Suprapubic skin (tissue), 4 donors: ENCODE measurements at places on chromosomes 5 and 9.

- DNase-seq, result no peak
Observed at GRCh38 chr5:179371121-179371510, 25.9 kb upstream of the ADAMTS2 start.

- DNase-seq, result no peak
Observed at GRCh38 chr5:107466233-107466769, 204.4 kb downstream of the EFNA5 start.

DNA sequence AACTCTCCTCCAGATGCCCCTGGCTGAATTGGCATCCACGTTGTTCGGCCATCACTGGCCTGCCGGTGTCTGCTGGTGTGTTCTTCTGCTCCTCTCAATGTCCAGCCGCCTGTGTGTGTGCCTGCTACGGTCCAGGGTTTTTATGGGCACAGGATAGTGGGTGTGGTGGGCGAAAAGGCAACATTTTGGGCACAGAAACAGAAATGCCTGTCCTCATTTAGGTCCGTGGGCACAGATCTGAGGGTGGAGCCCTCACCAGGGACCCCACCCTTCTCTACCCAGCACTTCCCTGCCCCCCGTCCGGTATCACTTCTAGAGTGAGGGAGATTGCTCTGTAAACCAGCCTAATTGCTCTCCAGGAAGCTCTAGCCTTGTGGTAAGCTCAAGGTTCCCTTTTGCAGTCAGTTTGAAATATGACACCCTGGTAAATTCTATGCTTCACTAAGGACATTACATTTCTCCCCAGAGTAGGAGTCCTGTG is 410.1 kb downstream of the MAT2B start:
- DNase-seq, result no peak

DNA sequence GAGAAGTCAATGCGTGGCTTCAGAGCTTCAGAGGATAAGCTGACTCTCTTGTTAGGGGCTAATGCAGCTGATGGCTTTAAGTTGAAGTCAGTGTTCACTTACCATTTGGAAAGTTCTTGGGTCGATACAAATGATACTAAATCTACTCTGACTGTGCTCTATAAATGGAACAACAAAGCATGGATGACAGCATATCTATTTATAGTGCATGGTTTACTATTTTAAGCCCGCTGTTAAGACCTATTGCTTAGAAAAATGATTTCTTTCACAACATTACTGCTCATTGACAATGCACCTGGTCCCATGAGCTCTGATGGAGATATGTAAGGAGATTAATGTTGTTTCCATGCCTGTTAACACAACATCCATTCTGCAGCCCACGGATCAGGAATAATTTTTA is 435.7 kb downstream of the MAT2B start:
- no peak for DNase-seq

GRCh38 chr5:108536321-108536720 is 154.4 kb upstream of the FBXL17 start:
- DNase-seq, result no peak

- DNase-seq, result no peak
Observed at GRCh38 chr5:142886211-142886610, 116.0 kb downstream of the ARHGAP26 start.

DNA sequence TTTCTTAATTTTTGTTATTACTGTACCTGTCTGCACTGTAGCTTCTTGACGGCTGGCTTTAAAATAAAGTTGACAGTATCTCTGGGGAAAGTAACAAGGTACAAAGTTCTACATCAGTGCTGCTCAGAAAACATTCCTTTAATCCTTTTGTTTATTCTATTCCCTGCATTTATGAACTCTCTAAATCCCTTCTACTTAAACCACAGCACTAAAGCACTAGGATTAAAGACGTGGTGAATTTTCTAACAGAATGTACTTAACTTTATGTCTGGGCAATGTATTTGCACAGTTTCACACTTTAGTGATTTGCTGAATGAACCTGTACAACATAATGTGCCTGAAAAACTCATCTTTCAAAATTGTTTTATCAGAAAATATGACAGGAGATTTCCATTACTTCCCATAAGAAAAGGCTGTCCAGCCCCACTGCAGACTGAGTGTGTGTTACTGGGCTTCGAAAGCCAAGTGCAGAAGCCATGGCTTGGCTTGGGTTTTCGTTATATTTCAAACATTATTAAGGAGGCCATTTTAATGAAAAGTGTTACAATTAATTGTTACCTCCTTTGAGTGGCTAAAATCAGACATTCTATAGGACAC is 43.8 kb downstream of the LHFPL2 start:
- no peak for DNase-seq

DNA sequence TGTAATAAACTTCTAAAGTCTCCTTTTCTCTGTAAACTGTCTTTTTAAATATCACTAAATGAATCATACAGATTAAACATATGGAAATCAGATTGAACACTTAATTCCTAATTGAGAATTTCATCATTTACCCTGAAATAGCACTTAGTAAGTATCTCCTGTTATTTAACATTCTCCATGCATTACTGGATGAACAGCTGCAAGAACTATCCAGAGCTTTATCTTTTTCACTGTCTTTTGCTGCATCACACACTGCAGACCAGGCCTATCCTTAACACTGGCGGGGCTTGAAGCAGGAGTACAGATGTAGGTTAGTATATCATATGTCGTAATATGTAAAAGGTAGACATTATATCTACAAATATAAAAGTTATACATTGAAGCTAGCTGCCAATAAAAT is 108.7 kb upstream of the EFNA5 start:
- no peak for DNase-seq

DNA sequence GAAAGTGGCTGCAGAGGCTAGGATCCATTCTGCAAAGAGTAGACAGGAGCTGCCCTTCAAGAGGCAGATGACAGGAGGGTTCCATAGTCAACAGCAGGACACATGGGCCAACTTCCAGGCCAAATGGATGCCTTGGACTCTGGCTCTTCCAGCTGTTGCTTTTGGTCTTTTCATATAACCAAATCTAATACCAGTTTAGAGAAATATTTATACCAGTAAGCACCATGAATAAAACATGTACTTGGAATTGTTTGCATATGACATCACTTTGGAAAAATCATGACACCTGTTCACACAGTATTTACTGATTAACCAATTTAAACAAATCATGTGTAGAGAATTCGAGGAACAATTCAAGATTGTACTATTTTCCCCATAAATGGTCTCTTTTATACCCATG is 481.3 kb downstream of the DMRT2 start:
- no peak for DNase-seq

DNA sequence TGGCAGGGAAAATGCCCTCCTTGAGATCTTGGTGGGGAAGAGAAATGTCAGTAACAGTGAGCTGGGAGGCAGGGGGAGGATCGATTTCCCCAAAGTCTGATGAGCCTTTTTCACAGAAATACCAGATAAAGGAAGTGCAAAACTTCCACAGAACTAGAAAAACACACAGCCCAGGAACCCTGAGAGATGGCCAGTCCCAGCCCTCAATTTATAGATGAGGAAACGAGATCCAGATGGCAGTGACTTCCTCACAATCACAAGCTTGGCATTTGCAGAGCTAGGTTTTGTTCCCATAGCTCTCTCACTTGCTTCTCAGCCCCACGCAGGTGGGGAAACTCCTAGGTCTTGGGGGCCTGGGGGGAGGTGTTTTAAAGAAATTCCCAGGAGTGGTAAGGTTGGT is 3.8 kb upstream of the GGTA1 start:
- DNase-seq, result no peak

- no peak for DNase-seq
Observed at GRCh38 chr5:116234681-116235080, 149.9 kb downstream of the COMMD10 start.

DNA sequence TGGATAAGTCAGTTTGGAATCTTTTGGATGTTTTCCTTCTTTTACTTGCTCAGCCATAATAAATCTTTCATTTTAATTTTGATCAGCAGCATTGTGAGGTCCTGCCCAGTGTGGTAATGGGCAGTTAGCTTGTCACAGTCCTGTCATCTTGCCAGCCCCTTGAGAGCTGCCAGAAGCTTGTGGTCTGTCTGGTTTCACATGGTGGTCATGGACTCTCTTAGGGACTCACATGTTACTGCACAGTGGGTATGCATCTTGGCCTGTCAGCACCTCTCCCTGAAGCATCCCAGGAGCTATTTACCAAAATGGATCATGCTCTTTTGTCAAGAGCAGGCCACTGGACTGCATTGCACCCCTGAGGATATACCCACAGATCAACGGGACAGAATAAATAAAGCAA is 60.3 kb downstream of the DAPK1 start:
- no peak for DNase-seq

GRCh38 chr5:1737790-1738405 is 61.7 kb downstream of the MRPL36 start:
- peak; percentile 26 for DNase-seq

DNA sequence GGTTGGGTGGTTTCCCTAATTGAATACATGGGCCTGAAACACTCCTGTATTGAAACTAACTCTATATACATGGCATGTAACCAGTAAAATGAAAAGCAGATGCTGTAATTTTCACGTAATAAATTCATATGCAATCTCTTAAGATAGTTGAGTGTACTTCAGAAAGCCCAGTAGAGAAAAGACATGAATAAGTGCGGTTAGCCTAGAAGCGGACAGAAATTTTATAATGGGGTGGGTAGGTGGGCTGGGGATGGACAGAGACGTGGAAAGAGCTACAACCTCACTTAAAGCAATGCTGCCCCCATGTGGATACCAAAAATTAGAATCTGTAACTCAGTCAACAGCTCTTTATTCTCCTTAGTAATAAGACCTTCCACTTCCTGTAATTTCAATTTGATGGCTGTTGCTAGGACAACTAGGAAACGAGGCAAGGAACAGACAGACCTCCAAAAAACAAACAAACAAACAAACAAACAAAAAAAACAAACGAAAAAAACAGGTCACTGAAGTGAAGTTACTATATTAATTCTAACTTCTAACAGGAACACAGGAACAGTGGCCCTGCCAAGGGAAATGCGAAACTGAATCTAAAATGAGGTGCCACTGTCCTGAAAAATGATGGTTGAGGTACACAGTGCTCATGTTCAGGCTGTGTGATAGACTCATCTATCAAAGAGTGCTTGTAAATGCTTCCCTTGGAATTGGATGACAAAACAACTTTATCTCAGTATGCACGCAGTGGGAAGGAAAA is 103.4 kb upstream of the GNA14 start:
- no peak for DNase-seq

DNA sequence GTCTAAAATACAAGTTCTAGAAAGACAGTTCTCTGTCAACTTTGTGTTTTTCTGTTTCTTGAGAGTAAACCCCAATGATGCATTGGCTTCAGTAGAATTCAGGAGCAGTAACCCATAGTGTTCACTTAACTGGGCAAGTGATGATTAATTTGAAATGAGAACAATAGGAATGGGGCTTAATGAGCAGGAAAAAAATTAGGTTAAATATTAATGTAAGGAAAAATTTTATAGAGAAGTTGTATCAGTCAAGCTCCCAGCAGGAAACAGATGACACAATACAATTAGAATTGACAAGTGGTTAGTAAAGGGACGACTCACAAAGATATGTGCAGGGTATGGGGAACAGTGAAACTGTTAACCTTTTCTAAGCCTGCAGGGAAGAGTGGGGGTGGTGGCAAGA is 38.2 kb downstream of the ENTREP1 start:
- DNase-seq, result no peak

- no peak for DNase-seq
Observed at GRCh38 chr9:69223605-69224004, 49.5 kb downstream of the TJP2 start.

GRCh38 chr9:80285326-80285725 is 713.6 kb downstream of the TLE4 start:
- no peak for DNase-seq

- no peak for DNase-seq
Observed at GRCh38 chr5:150144246-150144801, 11.3 kb downstream of the PDGFRB start.

GRCh38 chr5:445591-445990 is 2.6 kb downstream of the EXOC3 start:
- peak; percentile 74 for DNase-seq

- no peak for DNase-seq
Observed at GRCh38 chr9:7392148-7392547, 407.4 kb downstream of the DMAC1 start.

DNA sequence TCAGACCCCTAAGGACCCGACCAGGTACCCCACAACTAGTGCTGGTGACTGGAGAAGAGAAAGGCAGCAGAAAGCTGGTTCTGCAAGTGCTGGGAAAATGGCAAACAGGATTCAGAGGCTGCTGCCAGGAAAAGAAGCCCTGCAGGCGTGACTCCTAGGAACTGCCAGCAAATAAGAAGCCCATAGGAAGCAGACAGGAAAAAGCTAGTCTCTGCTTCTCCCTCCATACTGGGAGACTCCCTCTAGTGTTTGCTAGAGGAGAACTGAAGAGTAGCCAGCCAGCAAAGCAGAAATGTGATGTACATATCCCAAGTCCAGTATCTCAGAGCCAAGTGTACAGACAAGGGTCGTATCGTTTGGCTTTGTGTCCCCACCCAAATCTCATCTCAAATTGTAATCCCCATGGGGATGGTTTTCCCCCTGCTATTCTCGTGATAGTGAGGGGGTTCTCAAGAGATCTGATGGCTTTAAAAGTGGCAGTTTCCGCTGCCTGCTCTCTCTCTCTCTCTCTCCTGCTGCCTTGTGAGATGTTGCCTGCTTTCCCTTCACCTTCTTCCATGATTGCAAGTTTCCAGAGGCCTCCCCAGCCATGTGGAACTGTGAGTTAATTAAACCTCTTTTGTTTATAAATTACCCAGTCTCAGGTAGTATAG is 38.1 kb upstream of the TUSC1 start:
- no peak for DNase-seq

DNA sequence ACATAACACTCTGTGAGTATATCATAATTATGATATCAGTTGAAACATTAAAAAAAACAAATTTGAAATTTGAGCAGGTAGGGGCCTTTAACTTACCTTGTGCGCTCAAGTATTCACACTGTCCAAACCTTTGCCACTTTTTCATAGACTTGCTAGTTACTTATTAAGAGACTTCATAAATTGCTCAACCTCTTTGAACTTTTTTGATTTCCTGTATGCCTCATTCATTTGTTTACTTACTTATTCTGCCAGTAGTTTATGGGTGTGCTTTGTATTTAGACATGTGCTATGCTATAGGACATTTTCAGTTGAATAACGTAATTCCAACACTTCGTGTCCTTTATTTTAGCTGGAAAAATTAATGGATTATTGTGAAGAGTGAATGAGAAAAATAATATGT is 204.8 kb downstream of the HCN1 start:
- DNase-seq, result no peak

DNA sequence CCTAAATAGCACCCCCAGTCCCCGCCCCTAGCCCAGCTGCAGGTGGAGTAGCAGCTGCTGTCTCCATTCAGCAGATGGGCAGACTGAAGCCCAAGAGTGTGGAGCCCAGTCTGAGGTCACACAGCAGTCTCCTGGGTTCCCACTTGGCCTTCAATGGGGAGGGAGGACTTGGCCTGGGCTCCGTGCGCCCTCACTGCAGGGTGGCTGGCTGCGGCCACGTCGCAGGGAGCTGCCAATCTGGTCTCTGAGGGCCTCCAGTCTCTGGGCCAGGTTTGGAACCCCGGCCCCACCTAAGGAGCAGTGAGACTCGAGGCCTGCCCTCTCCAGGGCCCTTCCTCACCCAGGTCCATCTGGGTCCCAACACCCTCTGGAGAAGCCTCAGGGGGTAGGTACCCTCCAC is 7.4 kb downstream of the KIF12 start:
- DNase-seq, result peak; percentile 69
